Forelimb muscle (tissue), 1 donor: ENCODE measurements at places on chromosomes 2 and 18.

GRCh38 chr2:218252509-218253231, 8.1 kb upstream of the GPBAR1 start:
- DNase-seq, result no peak

- no peak for DNase-seq
Measured at GRCh38 chr2:226273440-226273839, 526.2 kb downstream of the IRS1 start.

DNA sequence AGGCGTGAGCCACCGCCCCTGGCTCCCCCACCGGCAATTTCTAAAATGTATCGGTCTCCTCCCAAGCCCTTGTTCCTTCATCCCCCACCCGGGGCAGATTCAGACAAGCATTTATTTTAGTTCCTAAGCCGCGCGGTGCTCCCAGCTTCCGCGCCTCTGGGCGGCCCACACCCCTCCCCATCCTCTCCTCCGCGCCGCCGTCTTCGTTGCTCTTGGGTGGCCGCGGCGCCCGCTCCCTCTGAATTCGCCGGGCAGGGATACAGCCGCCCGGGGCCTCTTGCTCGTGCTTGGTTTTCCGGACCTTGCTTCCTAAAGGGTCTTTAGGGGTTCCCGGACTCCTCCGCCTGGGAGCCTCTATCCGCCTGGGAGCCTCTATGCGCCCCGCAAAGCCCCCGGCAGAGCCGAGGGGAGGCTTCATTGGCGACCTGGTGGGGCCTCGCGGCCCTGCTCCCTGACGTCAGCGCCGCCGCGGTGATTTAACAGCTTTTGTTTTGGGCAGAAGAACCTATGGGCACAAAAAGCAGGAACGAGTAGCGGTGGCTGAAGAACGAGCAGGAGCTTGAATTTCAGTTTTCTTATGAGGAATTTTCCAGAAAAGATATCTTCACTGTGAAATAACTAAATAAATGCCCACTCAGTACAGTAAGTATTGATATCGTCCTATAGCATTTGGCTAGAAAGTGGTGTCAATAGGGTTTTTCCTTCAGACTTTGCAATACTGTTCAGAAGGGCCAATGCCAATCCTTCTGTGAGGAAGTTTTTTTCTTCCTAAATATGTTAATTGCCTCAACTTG, 37.3 kb downstream of the PRKRA start:
- DNase-seq, result no peak

DNA sequence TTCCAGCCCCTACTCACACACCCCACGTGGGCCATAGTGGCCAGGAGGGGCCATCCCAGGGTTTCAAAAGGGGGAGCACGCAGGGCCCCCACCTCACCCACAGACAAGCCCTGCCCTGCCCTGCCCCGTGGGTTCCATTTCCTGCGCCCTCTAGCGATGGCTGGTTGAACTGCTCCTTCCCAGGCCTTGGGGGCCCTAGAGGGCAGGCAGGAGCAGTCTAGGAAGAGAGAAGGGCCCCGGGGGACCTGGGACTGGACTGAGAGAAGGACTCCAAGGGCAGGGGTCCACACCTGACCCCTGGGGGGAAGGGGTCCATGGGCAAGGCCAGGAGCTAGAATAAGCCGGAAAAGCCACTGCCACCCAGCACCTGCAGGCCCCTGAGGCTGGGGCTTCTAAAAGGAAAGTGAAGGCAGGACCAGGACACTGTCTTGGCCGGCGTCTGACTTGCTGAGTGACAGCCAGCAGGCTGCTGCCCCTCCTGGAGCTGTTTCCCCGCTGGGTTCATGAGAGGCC, 10.1 kb downstream of the CYP26B1 start:
- DNase-seq, result no peak

- no peak for DNase-seq
Measured at GRCh38 chr2:128500138-128500800, 181.6 kb upstream of the HS6ST1 start.

DNA sequence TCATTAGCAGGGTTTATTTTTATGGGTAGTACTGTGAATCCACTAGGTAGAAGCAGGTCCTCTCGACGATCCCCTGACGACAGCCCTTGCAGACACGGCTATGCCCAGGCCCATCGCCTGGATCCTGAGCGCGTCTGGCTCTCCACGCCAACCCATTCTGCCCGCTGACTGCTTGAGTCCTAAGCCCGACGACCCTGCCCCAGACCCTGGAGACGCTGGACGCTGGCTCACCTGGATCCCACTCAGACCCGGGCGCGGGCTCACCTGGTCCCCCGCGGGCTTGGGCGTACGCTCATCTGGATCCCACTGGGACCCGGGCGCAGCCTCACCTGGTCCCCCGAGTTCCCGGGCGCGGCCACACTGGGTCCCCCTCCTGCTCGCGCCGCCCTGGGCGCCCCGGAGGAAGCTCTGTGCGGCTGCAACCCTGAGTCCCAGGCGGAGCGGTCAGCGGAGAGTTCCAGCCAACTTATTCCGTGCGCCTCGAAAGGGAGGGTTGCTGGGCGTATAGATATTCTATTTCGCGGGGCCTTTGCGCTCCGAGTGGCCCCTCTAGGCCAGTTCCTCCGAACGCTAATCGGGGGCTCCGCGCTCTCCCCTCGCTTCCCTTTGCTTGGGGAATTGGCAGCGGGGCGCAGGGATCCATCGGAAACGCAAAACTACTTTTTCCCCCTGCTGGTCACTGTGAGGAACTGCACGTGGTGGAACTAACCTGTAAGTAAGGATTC, 22.4 kb upstream of the RMP24 start:
- DNase-seq, result no peak

- no peak for DNase-seq
Measured at GRCh38 chr2:17309181-17309580, 209.1 kb downstream of the RAD51AP2 start.

DNA sequence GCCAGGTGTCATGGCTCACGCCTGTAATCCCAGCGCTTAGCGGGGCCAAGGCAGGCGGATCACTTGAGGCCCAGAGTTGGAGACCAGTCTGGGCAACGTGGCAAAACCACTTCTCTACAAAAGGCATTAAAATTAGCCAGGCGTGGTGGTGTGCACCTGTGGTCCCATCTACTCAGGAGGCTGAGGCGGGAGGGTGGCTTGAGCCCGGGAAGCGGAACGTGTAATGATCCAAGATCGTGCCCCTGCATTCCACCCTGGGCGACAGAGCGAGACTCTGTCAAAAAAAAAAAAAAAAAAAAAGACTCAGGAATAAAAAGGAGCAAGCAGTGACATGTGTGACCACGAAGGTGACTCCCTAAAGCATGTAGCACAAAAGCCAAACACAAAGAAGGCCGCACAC, 50.1 kb upstream of the SALL3 start:
- no peak for DNase-seq

- DNase-seq, result no peak
Measured at GRCh38 chr18:2636126-2636631, 19.3 kb upstream of the SMCHD1 start.

DNA sequence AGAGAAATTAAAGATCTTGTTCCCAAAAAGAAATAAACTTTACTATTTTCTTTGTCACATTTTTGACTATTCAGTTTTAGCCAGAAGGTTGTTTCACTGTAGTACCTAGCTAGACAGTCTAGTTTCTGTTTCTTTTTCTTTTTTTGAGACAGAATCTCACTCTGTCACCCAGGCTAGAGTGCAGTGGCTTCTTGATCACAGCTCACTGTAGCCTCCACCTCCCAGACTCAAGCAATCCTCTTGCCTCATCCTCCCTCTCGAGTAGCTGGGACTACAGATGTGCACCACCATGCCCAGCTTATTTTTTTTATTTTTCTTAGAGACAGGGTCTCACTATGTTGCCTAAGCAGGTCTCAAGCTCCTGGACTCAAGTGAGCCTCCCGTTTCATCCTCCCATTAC, 2.2 kb downstream of the RBM45 start:
- no peak for DNase-seq

DNA sequence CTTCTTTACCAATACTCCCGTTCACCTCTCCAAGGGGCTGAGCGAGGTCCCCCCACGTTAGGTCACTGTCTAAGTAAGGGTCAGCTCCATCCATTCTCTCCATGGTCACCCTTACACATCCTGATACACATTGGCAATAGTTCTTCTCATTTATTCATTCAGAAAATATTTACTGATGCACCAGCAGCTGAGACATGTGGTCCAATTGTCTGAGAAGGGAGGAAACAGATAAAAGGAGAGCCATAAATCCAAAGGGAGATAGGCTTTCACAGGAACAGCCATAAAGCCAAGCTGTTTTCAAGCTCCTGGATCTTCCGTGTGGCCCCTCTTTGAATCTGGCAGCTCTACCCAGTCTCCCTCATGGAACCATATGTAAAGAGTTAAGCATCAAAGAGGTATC, 121.2 kb downstream of the TXNL1 start:
- DNase-seq, result no peak

DNA sequence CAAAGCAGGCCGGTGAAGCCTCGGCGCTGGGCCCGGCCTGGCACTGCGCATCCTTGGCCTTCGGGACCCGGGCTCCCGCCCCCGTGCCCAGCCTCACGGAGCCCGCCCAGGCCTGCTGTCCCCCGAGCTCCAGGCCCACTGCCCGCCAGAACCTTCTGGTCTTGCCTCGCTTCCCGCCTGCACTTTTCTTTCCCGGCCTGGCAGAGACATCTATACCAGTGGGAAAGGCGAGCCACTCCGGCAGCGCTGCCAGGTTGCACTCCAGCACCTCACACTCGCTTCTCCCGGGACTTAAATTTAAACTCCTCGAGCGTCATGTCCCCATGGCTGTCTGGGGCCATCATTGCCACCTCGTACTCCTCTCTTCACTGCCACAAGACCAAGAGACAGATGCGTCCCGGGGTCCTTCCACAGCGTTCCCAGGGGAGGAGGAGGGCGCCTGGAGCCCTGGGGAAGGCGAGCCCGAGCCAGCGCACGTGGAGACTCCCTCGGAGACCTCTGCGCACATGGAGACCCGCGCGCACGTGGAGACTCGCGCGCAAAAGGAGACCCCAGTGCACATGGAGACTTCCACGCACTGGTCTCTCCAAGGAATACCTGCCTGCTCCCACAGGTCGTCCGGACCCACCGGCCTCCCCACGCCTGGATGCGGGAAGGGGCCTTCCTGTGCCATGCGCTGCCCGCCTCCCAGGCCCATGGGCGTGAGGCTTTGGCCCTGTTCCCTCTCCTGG, 253.1 kb upstream of the SALL3 start:
- no peak for DNase-seq

DNA sequence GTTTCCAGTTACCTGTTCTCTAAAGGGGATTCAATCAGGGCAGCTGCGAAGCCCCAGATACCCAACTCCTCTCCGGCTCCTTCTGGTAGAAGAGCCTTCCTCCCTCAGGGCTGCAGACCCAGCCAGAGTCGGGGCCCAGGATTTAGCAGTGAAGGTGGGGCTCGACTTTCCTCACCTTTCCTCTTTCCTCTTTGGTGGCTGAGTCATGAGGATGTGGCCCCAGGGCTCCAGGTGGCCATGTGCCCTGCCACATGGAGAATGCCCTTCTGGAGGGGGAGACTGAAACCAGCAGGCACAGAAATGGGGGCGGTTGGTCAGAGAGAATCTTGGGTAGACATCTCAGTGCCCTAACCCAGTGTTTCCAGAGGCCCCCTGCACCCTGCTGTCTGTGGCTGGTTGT, 402.6 kb downstream of the NBAS start:
- DNase-seq, result no peak

DNA sequence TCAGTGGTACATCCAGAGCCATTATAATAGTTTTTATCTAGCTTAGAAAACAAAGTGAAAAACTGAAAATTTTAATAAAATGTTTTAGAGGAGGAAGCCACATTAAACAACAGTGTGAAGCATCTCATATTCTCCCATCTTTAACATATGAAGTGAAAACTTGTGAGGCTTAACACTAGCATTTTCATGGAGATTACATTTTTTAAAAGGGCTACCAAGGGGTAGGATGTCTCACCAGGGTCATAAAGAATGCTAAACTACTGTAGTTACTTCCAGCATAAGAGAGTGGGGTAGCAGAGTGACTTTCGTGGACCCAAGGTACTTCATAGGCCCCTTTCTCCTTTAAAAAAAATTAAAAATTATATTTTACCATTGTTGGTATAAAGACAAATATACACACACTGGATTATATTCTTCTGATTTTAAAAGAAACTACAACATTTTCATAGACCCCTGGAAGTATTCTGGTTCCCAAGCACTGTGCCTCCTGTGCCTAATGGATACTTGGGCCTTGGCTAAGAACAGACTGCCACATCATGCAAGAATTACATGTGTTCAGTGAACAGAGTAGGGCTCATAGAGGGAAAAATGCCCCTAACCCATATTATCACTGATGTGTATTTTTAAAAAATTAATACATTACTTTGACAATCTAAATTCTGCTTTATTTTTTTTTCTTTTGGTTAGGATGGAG, 148.4 kb downstream of the SLC39A10 start:
- DNase-seq, result no peak

GRCh38 chr2:20035955-20036666, 15.3 kb downstream of the LAPTM4A start:
- no peak for DNase-seq

GRCh38 chr18:76979906-76980305, 152.7 kb downstream of the MBP start:
- DNase-seq, result no peak

DNA sequence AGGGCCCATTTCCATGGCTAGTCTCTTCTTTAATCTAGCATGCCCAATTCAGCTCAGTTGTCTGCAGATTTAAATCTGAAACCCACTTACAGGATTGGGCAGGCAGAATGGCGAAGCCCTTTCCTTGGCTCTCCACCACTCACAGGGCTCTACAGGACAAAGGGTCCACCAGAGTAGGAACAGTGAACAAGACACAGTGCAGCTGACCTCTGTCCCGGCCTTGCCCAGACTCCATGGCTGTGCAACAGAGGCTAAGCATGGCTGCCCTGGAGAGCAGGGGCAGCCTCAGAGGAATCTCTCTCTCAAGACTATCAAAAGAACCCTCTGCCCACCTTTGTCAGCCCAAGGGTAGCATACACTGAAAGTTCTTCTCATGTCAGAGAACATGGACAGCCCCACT, 9.7 kb upstream of the ATP6V1B1 start:
- no peak for DNase-seq

GRCh38 chr18:79933765-79934164, 17.7 kb downstream of the SLC66A2 start:
- DNase-seq, result no peak
